SK-N-SH treated with all-trans-retinoic acid at 6 μM for 48 hours (cell line): ENCODE measurements at places on chromosomes 1 and 21.

DNA sequence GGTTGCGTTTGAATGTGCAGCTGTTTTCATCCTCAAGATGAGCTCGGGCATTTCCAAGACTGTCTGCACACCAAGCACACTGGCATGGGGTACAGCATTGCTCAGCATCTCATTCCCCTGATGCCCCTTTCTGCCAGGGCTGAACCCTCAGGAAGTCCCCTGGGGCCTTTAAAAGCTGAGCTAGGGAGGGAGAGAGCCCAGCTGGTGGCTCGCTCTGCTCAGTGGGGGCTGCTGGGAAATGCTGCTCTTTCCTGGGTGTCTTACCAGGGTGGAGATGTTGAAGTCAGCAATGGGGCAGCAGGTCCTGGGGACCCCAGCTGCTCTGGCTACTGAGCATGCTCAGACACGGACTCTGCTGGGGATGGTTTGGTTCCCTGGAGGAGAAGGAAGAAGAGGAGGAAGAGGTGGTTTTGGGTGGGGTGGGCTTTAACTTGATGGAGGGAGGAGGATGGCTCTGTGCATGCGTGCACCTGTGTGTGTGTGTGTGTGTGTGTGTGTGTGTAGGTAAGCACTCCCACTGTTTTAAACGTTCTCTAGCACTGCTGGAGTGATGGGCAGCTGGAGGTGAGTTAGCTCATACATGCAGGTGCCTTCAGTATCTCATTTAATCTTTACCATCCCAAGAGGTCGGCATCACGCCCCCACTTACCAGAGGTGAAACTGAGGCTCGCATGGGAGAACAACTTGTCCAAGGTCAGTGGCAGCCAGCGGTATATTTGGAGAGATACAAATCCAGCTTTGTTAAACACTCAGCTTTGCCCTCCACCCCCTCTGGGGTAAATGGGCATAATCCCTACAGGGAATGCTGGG is 40.9 kb downstream of the ACTL8 start:
- ATAC-seq, result no peak

- no peak for ATAC-seq
Observed at GRCh38 chr1:24935615-24936484, 5.8 kb upstream of the RUNX3 start.

- no peak for ATAC-seq
Observed at GRCh38 chr1:34739613-34740012, 15.2 kb upstream of the GJB5 start.

DNA sequence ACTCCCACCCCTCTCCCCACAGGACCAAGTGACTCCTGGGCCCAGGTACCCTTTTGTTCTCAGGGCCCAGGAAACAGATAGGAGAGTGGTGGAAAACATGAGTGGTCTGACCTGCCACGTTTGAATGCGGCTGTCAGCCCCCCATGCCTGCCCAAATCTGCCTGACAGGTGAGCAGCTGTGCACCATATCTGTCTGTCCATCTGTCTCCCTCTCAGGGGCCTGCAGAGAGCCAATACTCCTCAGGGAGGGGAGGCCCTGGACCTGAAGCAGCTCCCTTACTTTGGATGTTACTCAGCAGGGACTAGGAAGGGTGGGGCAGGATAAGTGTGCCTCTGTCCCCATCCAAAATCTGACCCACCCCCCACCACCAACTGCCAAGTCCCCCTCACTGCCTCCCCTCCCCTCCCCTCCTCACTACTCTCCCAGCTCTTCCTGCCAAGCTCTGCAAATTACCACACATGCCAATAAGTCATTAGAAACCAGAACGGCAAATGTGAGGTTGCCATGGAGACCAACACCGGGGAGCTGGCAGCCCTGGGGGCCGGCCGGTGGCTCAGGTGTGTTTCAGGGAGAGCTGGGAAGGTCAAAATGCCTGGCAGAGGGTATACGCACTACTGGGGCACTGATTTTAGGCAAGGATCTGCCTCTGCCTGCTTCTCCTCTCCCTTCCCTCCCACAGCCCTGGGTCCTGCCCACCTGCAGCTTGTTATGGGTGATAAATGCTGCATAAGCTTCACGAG is 11.5 kb downstream of the LRRN2 start:
- no peak for ATAC-seq

GRCh38 chr1:93219443-93219842 is 38.9 kb downstream of the CCDC18 start:
- ATAC-seq, result no peak

GRCh38 chr1:46819335-46819734 is 20.5 kb downstream of the CYP4B1 start:
- no peak for ATAC-seq
